NCI-H460 (cell line): ENCODE measurements at places on chromosomes 1 and 21.

- DNase-seq = no peak
Observed at GRCh38 chr1:178566187-178566586, 53.3 kb downstream of the TEX35 start.

DNA sequence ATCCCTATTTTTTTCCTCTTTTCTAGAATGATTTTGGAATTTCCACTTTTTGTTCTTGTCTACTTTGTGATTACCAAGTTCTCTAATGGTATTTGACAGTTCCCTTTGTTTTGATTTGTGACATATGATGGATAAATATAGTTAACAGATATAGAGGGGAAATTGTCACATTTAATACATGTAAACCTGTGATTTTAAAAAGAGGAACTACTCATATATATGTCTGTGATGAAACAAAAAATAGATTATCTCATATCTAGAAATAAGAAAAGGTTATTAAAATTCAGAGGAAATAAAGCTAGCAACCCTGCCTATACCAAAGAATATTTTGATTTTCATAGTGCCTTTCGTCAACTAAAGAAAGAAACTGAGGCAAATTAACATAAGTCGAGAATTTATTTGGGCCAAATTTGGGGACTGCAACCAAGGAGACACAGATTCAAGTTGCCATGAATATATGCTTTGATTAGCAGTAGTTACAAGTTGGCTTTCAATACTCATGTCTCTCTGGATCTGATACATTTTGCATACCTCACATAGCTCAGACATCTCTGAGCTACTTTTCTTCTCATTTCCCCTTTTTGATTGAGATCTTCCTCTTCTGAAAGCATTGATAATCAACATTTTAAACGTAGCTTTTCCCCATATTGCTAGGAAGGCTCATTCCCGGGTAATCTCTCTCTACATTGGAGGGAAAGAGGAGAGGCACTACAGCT, 15.6 kb upstream of the C21orf91 start:
- no peak for DNase-seq

DNA sequence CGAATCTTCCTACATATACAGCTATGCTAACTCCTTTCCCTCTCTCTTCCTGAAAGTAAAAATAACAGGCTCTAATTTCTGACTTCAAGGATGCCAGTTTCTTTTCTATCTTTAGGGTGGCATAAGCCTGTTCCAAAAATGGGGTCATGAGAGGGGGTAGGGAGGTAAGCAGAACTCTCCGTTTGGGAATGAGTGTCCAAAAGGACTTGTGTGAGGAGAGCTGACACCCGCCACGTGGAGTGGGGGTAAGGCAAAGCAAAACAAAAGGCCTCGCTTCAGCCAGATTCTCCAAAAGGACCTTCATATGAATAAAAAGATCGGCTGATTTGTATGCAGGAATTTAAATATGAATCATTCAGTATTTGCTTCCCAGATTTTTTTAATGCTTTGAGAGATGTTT, 28.6 kb downstream of the PLPPR4 start:
- DNase-seq = no peak

DNA sequence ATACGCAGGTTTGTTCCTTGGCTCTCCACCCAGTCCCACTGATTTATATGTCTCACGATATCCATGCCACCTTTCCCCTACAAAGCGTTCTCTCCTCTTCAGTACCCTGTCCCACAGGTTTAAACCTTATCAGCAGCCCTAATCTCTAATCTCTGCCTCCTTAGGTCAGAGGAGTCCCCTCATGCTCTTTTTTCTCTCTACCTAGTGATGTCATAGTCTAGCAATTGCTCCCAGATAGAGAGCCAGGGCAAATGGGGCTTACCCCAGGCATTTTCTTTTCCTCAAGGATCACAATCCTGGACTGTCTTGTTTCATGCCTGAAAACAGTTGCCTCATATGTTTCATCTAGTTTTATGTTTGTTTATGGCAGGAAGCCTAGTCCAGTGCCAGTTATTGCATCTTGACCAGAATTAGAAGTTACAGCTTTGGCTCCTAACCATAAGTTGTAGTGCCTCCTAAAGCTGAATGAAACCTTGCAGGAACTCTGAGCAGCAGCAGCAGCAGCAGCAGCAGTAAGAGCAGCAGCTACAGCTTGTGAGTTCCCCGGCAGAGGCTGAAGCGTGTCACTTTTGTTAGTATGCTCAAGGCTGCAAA, 26.7 kb upstream of the TP53BP2 start:
- no peak for DNase-seq

DNA sequence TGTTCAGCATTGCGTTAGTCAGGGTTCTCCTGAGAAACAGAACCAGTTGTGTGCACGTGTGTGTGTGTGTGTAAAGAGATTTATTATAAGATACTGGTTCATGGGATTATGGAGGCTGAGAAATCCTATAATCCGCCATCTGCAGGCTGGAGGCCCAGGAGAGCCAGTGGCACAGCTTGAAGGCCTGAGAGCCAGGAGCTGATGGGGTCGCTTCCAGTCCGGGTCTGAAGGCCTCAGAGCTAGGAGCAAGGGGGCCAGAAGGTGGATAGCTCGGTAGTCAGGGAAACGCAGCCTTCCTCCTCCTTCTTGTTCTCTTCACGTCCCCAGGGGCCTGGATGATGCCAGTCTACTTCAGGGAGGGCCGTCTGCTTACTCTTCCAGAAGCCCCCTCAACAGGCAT, 37.7 kb downstream of the FAAP20 start:
- DNase-seq = no peak

- DNase-seq = no peak
Observed at GRCh38 chr21:42878678-42878992, 704 bp downstream of the WDR4 start.

GRCh38 chr1:73801912-73802429, 396.0 kb downstream of the LRRIQ3 start:
- DNase-seq = no peak

DNA sequence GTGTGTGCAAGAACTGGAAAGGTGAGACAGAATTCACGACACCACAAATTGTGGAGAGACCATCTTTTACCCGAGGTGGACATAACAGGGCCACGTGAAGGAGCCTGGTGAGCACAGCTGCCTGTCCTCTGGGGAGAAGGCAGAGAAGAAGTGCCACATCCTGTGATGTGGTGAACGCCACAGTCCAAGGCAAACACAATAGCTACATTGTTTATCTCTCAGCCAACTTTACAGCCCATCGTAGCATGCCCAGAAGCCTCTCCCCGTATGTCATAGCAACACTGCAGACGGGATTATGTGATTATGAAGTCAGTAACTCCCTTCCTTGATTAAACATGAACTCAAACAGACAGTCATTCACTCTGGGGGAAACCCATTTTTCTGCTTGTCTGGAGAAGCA, 612.2 kb downstream of the SMYD3 start:
- no peak for DNase-seq

DNA sequence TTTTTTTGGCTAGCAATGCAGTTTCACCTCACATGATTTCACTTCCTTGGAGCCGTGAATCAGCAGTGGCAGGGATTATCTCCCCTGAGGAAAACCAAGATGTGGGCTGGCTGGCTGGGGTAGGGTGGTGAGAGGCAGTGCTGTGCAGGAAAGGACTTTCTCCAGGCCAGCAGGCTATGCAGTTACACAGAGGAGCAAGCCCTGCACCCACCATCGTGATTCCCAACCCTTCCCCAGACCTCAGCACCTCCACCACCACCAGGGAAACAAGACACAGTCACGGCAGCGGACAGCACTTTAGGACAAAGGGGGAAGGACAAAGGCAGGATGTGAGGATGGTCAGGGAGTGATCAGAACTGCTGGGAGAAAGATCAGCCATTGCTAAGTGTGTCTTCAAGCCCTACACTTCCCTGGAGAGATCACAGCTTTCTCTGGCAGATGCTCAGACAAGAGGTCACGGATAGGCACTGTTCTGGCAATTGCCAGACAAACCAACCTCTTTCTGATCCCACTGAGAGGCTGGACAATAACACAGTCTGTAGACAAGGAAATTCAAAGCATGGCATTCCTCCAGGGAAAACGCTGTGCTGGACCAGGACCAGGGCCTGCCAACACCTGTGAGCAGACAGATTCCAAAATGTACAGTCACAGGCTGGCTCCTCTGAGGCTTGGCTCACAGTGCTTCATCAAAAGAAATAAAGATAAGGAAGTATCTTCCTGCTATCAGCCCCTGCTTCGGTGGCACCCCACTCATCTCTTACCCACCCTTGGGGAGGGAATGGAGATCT, 509.4 kb downstream of the SMYD3 start:
- DNase-seq = no peak
